ENCODE measurements at places on chromosomes 5 and 9.

- DNase-seq: no peak
Measured at GRCh38 chr9:106708475-106709146, 154.4 kb upstream of the ZNF462 start.

- no peak for DNase-seq
Measured at GRCh38 chr5:178751286-178751685, 20.8 kb upstream of the ZNF354A start.

GRCh38 chr9:70012569-70012968 lies 31.1 kb upstream of the MAMDC2 start:
- DNase-seq: no peak

- DNase-seq: no peak
Measured at GRCh38 chr5:133398646-133399101, 213.7 kb downstream of the FSTL4 start.

DNA sequence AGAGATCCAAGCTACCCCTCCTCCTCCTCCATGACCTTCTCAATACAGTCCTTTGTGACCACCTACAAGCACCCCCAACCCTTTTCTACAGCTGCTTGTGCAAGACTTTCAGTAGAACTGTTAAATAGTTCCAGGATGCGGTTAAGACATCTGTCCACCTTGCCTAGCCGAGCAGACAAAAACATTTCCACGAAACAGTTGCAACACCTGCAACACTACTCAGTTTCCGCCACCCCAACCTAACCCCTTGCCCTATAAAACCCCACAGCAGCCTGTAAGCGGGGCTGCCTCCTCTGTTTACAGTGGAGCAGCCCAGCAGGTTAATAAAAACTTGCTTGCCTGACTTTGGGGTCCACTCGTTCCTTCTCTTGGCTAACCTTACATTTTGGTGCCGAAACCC lies 1803.5 kb upstream of the CDH6 start:
- DNase-seq: no peak

Measured in activated CD8-positive, alpha-beta memory T cell treated with anti-CD3 and anti-CD28 coated beads for 1 hour (primary cell).